ENCODE measurements at places on chromosomes 13 and 19.

- DNase-seq: no peak
These were observed 11.9 kb downstream of the KLF2 start for GRCh38 chr19:16336571-16336970.

DNA sequence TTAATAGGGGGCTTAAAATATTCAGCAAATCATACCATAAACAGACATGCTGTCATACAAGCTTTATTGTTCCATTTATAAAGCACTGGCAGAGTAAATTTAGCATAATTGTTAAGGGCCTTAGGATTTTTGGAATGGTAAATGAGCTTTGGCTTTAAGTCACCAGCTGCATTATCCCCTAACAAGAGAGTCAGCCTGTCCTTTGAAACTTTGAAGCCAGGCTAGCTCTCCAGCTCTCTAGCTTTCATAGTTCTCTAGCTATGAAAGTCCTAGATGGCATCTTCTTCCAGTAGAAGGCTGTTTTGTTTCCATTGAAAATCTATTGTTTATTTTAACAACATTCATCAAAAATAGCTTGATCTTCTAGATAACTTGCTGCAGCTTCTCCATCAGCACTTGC lies 420.8 kb upstream of the GPC6 start:
- no peak for DNase-seq

DNA sequence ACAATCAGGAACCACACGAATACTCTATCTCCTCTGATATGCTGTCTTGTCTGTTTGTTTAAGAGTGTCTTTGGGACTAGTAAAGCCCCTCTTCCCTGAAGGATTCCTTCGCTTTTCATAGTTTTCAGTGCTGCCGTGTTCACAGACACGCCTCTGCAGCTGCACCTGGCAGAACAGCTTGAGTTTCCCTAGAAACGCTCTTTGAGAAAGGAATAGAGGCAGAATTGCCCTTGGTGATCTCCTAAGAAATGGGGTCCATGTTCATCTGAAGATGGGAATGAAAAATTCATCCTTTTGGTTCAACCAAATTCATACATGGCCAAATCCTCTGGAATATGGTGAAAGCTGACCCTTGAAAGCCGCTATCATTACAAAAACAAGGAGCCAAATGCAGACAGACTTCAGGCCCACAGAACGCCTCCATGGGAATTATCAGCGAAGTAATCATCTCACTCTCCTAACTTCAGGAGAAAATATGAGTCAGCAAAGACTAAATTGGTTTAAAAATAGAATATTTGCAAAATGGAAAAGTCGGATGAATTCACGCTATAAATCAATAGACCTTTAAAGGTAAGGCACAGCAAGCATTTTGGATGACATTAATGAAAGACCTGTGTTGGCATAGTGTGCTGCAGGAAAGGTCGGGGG lies 5.5 kb downstream of the SACS start:
- no peak for DNase-seq

- no peak for DNase-seq
These were observed 120.3 kb upstream of the SERTM1 start for GRCh38 chr13:36553491-36553890.

- DNase-seq: no peak
These were observed 1.5 kb downstream of the ENOX1 start for GRCh38 chr13:43785261-43785649.

GRCh38 chr19:40465025-40465556 lies 454 bp downstream of the BLVRB start:
- DNase-seq: no peak

DNA sequence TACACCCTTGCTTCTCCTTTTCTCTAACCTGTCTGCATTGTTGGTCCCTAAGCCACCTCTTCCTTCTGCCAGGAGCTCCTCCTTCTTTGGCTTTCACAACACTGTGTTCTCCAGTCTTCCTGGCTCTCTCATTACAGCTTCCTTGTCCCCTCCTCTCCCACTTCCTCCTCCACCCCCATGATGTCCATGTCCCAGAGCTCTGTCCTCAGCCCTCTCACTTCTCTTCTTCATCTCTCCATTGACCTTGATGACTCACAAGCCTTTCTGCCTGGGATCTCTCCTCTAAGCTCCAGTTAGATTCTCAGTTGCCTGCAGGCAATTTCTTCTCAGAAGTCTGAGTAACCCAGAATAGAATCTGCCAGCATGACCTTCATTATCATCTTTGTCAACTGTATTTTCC lies 100.3 kb upstream of the WASF3 start:
- DNase-seq: no peak

DNA sequence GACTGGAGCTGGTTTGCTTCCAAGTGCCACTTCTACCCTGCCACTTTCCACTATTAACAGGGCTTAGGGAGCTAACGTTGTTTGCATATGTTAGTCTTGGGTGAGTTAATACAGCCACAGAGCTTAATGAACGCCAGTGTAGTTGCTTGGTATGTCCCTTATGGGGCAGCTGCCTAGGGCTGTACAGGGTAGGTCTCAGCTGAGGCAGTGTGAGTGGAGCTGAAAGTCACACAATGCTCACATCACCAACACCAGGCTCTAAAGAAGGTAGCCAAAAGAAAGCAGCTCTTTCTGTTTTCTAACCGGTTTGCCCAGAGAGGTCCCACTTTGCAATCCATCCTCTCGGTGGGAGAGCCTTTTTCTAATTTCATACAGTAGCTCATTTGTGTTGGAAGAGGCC lies 186.2 kb downstream of the RGCC start:
- DNase-seq: no peak
